ENCODE measurements at places on chromosomes 1 and 21.

DNA sequence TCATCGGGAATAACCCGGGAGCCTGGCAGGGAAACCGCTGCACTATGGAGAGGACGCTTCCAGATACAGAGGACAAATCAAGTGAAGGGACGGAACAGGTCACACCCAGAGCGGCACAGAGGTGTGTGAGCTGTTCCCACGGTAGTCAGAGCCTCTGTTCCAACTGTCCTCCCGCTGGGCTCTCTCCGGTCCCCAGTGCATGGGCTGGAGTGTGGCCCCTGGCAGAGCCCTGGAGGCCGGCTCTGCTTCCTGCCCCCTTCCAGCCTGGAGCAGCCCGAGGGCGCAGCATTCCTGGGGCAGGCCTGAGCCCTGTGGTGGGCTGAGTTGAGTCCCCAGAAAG is 11.9 kb upstream of the ZBTB21 start:
- no peak for DNase-seq

GRCh38 chr1:171195767-171196166 is 10.7 kb downstream of the FMO2 start:
- no peak for DNase-seq

DNA sequence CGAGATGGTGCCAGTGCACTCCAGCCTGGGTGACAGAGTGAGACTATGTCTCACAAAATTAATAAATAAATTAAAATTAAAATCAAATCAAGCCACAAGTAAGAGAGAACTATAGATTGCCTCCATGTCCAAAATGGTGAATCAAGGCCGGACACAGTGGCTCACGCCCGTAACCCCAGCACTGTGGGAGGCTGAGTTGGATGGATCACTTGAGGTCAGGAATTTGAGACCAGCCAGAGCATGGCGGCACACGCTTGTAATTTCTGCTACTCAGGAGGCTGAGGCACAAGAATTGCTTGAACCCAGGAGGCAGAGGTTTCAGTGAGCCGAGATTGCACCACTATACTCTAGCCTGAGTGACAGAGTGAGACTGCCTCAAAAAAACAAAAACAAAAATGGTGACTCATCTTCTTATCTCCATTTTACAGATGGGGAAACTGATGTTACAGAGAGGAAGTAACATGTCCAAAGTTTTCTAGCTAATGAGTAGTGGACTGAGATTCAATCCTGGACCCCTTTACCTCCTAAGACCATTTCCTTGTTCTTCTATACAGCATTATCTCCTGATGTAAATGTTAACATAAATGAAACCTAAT is 99.0 kb upstream of the HNRNPU start:
- no peak for DNase-seq

DNA sequence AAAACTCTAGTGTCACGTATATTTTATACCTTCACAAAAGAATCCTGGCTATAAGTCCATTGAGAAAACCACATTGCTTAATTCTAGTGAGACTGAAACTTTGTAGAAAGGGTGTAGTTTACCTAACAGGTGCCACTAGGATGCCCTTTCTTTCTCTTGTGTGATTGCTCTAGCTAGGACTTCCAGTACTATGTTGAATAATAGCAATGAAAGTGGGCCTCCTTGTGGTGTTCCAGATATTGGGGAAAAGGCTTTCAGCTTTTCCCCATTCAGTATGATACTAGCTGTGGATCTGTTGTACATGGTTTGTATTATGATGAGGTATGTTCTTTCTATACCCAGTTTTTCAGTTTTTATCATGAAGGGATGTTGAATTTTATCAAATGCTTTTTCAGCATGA is 39.7 kb upstream of the CHODL start:
- no peak for DNase-seq

- no peak for DNase-seq
Measured at GRCh38 chr1:93728480-93729131, 47.0 kb upstream of the BCAR3 start.

- no peak for DNase-seq
Measured at GRCh38 chr1:211736351-211736915, 61.0 kb upstream of the NEK2 start.

DNA sequence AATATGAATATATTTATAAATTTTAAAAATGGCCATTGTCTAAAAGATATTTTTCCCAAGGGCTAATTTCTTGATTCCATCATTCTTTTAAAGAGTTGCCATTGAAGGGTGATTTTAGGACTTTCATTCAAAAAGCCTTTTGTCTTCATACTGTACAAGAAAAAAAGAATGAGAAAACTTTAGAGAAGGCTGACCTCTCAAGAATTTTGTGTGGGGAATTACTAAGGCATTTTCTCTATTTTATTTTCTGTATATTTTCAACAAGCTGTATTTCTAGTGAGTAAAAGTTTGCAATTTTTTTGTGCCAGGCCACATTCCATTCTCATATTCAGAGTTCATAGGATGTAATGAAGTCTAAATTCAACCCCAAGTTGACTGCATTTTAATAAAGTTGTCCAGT is 49.3 kb downstream of the IVNS1ABP start:
- no peak for DNase-seq

DNA sequence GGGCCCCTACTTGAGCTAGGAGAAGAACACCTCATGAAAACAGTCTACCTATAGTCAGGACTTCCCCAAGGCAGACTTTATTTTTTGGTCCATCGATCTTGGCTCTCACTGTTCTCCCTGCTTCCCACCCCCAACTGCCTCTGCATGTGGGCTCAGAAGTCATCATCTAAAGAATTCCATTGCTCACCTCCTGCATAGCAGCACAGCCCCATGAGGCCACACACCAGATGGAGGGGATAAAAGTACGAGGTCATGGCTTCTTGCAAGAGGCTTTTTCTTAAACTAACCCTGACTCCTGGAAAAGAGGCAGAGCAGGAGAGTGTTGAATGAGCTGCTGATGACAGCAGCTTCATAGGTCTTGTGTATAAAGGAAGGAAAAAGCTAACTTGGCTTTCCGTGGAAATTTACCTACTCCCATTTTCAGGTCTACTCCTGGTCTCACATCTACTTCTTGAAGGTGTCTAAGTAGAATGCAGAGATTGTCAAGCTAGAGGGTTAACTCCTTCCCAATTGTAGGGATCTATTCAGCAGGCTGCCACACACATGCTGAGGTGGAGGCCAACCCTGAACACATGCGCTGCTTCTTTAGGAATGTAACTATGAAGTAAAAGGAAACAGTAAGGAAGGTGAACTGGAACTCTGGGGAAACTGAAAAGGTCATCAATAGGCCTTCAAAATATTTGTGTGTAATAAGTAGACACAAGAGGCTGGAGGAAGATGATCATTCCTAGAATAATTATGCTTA is 18.7 kb downstream of the WNT2B start:
- DNase-seq, result no peak

DNA sequence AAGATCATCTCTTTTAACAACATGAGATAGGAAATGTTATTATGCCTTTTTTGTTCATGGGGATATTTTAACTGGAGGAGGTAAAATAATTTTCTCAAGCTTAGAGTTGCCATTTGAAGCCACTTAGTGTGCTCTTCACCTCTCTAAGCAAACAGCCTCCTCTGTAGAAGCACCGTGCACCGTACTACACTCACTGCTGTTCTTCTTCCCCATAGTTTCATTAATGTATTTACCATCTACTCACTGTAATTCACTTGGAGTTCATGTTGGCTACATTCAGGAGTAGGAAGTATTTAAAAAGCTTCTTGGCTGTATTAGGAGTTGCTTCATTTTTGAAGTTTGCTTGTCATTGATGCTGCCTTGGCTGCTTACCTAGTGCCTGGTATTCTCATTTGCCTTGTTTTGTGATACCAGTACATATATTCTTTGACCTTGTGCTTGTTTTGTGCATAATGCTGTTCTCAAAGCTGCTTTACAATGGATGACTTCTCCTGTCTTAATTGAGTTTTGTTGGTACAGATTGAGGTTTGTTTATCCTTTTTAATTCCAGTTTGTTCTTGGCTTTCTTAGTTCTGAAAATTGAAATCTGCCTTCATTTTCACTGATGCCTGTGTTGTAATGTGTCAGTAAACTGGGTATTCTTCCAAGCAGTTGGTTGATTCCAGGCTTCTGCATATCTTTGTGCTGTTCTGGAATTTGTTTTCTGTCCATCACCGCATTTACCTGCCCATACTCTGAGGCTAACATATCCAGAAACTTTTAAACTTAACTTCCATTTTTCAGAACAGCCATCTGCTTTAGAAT is 240.4 kb downstream of the HMCN1 start:
- no peak for DNase-seq

GRCh38 chr1:42170779-42171621 is 6.5 kb upstream of the GUCA2A start:
- DNase-seq, result no peak

DNA sequence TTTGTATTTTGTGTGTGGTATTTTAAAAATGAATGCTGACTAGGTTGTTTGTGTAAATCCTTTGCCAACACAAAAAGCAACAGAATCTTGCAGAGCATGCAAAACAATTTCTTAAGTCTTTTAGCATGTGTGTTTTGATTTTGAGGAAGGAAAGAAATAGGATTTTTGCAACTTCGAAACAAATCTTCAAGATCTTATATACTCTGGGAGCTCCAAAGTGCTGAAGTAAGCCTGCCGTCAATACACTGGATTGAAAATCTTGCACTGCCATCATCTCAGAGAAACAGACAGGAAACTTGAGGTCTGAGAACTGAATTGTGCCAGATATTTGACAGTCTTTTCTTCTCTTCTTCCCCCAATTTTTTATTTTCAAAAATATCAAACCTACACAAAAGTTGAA is 29.3 kb upstream of the DISP1 start:
- DNase-seq, result no peak

GRCh38 chr1:161185282-161185682 is 8.0 kb upstream of the B4GALT3 start:
- no peak for DNase-seq

DNA sequence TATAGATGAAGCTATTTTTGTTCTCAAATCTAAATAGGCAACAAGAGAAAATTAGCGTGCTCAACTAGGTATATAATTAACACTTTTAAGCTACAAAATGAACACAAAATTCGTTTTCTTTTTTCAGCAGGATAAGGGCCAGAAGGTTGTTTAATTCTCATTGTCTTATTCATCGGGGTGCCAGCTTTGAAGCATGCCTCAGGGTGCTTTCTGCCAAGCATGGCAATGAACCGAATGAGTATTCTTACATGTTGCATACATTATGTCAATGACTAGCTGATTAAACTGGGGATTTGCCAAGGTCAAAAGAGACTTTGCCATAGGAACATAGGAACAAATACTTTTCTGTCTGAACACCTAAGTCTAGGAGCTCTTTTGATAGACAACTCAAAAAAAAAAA is 102.0 kb upstream of the MAP1LC3C start:
- no peak for DNase-seq

GRCh38 chr1:103489935-103490334 is 35.6 kb upstream of the RNPC3 start:
- no peak for DNase-seq
